Ureter (tissue), 1 donor: ENCODE measurements at places on chromosomes 1 and 21. TPM values are rescaled to one million over a fixed set of nuclear protein-coding genes. Genes with fewer than 3 reads are reported as not detected.

- DNase-seq: no peak
Measured at GRCh38 chr1:151003180-151003579, 3.5 kb downstream of the MINDY1 start.

DNA sequence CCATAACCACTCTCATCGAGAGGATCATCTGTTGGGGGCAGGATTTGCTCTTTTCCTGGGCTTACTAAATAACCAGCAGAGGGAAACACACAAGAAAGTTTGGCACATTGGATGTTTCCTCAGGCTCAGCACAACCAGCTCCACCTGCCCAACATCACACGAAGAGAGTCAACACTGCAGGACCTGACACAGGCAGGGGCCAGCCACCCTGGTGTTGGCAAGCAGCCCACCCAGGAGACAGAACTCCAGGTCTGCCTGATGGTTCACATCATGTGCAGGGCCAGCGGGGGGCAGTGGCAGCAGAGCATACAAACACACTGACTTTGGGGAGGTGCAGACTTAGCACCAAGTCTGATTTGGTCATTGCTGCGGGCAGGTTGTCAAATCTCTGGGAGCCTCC is 182.3 kb upstream of the GALNT2 start:
- no peak for DNase-seq

DNA sequence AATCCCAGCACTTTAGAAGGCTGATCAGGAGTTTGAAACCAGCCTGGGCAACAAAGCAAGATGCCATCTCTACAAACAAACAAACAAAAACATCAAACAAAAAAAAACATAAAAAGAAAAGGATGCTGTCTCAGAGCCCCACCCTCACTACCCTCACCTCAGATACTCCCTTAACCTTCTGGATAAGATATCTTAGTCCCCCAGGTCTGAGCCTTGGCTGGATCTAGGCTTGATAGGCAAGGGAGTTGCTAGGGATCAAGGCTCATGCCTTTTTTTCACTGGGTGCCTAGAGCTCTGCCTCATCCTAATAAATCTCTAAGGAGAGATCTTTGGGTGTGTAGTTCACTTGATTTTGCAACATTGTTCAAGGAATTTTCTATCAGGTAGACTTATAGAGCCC is 7.4 kb downstream of the HDAC1 start:
- no peak for DNase-seq

Gene C1orf87
- not detected for total RNA-seq

DNA sequence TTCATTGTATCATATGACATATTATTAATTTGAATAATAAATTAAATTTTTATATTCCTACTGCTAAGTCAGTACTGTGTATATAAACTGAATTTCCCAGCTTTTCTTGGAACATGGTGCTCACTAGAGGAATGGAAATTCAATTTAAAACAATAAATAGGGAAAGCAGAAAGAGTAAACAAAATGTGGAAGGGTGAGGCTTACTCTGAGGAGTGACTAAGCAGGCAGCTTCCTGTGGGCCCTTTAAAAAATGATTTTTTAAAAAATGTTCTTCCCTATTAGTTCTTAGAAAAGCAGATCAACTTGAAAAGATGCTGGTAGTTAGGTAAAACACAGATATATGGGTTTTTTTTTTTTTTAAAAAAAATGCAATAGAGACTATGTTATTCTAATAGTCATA is 49.5 kb upstream of the S1PR1 start:
- no peak for DNase-seq

- DNase-seq: no peak
Measured at GRCh38 chr1:206790502-206791250, 18.4 kb upstream of the IL10 start.

DNA sequence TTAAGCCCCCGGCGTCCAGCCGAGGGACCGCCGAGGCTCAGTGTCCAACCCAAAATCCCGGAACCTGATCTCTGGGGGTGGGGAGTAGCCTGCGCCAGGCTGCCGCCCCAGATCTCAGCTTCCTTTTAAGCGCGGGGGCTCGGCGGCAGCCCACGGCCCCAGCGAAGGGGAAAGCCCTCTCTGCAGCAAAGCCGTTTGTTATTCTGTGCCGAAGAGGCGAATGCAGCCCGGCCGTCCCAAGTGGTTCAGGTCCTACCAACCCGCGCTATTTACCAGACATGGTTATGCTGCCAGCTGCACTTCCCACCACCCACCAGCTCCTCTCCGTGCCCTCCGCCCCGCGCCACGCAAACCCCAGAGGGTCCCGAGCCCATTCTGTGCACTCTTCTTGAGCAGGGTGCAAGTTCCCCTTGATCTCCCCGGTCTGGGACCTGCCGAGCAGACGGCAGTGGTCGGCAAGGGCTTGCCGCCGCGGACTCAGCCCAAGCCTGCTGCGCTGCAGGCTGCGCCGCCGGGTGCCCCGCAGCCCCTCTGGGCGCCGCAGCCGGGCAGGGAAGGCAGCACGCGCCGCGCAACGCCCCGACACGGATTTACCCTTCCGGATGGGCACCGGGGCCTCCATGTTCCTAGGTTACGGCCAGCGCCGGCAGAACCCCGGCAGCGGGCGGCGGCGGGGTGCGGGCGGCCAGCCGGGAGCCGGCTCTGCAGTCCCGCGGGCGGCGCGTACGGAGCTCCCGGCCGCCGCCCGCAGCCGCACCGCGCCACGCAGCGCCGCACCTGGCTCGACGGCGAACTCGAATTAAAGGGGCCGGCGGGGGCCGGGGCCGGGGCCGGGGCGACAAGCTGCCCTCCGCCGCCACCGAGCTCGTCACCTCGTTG is 738 bp upstream of the KCNA2 start:
- DNase-seq: no peak

DNA sequence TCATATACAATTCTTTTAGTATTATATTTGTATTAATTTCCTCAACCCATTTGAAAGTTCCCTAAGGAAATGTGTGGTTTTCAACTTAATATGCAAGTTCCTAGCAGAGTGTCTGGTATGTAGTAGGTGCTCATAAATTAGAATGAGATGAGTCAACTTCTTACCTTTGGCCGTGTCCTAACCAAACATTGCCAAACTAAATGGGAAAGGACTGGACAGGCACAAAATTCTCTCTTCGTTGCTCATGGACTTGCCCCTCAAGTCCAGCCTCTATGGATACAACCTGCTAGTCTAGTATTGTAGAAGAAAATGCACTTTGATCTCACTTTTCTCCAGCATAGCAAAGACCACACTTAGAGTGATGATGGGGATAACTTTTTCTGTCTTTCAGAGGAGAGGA is 11.6 kb upstream of the MRPS14 start:
- DNase-seq: no peak
